ENCODE measurements at places on chromosomes 2 and 18.

DNA sequence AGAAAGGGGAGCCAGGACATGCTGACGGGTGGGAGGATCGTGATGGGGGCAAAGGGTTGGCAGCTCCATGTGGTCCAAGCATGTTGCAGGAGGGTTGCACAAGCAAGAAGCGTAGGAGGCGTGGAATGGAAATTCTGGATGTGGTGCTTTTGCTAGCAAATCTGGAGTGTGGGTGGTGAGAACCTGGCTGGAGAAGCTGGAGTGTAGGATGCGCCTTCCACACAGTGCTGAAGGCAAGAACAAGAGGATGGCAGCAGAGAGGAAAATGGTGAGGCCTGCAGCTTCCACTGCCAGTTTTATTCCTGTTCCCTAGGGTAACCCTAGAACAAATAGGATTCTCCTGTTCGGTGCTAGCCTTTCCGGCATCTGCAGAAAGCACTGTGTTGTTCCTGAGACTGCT lies 22.4 kb downstream of the CREG2 start:
- DNase-seq = no peak

- no peak for DNase-seq
Measured at GRCh38 chr2:8158711-8159110, 523.1 kb upstream of the ID2 start.

DNA sequence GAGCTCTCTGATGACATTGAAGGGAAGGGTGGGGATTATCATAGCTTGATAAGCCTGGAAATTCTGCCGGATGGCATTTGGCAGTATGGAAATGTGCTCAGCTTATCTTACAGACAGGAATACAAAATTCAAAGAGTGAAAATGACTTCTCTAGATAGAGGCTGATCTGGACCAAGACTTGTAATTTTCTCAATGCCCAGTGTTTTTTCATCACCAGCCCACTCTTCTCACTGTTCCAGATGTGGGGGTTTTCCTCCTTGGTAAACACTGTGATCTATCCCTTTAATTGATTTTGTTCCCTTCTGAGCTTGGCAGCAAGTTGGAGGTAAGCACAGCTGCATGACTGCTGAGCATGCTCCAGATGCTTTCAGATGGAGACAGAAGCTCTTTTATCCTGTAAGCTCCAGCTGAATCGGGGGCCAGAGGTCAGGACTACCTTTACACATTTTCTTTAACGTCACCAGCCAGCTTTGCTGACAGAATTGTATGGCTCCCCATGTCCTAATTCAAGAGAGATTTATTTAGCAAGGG lies 287.4 kb upstream of the TCF4 start:
- DNase-seq = no peak

DNA sequence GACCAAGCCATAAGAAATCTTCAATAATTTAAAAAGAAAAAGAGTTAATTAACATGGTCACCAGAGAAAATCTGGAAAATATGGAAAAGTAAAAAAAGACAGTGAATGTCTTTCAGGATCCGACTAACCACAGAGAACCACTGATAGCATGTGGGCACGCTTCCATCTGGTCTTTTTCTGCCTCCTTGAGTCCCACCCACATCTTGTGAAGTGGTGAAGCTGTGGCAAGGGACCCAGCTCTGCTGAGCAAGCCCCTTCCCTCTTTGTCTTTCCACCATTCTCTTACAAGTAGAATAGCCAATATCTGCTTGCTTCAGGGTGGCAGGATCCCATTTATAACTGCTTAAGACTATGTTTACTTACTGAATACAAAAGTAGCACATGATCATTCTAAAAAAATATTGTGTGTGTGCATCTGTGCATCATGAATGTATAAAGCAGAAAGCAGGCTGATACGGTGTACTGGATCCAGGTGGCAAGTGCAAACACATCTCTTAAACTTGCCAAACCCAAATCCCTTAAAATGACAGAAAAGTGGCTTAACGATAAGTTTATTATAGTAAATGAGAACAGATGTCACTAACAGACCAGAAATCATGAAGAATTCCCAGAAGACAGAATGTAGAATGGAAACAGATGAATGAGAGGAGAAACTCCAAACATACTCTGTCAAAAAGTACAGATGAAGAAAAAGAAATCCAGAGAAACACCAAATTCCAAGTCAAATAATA lies 52.3 kb downstream of the FOXI3 start:
- DNase-seq = no peak

DNA sequence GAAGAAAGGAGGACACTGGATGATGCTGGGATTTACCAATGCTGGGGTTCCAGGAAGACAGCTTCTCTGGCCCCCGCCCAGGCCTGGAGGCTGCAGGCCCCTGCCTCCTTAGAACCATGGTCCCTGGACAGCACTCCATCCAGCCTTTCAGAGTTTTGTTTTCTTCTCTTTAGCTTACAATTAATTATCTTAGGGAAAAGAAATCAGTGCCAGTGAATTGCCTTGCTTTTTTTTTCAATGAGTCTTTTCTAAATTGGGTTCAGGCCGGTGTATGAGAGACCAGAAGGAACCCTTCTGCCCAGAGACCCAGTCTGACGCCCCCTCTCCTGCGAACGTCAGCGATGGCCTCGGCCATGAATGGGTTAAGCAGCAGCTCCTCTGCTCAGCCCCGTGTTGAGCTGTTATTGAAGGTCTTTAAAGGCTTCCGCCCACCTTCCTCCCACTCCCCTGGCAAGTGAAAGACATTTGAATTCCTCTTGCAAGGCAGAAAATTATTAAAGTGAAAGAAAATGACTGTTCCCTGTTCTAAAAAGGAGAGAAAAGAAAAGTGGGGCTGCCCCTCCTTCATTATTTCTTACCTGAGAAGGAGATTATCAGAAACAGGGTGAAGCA lies 65.7 kb upstream of the CHMP1B start:
- no peak for DNase-seq
